ENCODE measurements at places on chromosomes 3 and 15.

DNA sequence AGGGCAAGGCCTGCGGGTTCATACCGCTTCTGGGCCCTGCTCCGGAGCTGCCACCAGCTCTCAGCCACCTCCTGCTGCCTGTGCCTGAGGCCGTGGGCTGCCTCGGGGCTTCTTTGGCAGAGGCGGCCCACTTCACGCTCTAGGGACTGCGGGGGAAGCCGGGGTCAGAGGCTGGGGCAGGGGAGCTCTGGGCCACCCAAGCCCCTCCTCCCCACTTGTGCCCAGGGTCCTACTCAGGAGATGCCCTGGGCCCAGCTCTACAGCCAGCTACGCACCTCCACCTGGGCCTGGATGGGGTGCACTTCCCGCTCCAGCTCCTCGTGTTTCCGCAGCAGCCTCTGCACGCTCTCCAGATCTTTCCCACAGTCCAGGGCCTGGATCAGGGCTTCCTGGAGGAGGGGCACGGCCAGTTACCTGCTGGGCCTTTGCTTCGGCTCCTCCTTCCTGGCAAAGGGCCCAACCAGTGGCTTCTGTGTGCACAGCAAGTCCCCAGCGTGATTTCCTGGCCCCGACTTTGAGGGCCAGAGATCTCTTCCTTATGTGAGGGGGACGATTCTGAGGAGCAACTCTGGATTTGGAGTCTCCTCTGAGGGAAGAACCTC is 24.0 kb downstream of the PLA2G4B start:
- no peak for DNase-seq

DNA sequence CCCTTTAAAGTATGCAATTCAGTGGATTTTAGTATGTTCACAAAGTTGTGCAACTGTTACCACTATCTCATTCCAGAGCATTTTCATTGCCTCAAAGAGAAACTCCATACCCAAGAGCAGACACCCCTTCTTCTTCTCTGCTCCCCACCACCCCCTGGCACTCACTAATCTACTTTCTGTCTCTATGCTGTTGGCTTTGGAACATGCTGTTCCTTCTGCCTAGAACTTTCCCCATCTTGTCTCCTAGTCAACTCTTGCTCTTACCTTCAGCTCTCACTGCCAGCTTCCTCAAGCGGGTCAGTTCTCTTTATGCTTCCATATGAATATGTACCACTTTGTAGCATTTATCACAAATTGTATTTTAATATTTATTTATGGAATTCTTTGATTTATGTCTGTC is 50.1 kb downstream of the TYRO3 start:
- DNase-seq: no peak

GRCh38 chr15:60219866-60220265 is 177.9 kb downstream of the ANXA2 start:
- no peak for DNase-seq

- no peak for DNase-seq
Measured at GRCh38 chr15:56757875-56758274, 24.6 kb upstream of the ZNF280D start.

DNA sequence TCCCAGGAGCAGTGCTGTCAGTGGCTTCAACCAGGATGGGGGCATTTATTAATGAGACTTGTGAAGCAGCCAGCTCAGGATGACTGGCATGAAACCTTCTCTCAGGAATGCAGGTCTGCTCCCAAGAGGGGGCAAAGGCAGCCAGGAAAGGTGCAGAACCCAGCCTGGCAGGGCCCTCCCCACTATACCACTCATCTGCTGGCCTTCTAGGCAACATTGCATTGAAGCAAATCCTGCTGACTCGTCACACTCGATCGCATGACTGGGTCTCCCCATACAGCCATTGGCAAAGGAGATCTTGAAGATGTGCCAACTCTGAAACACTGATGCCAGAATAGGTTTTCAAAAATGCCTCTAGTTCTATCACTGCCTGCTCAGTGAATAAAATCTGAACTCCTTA is 65.7 kb upstream of the CMTM7 start:
- DNase-seq: peak; percentile 39

GRCh38 chr3:121493431-121493830 is 52.4 kb downstream of the POLQ start:
- no peak for DNase-seq

- no peak for DNase-seq
Measured at GRCh38 chr3:49255718-49256511, 21.1 kb downstream of the C3orf62 start.

- no peak for DNase-seq
Measured at GRCh38 chr15:80242132-80242769, 9.8 kb downstream of the CTXND1 start.

GRCh38 chr15:86905625-86906256 is 826.1 kb downstream of the AGBL1 start:
- no peak for DNase-seq

DNA sequence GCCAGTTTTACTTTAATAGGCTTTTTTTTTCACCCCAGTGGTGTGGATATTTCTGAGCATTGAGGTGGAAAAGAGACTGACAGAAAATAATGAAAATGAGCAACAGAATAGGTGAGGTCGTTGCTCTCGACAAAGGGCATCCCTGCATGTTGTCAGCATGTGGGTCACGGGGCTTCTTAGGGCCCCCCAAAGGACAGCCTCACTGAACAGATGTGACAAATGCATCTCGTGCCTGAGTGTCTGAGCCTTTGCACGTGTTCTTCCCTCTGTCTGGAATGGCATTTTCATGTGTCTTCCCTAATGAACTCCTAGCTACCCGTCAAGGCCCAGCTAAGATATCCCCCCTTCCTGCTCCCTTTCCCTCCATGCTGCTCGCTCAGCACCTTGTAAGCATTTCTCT is 31.8 kb downstream of the FAH start:
- DNase-seq: no peak

- no peak for DNase-seq
Measured at GRCh38 chr3:195184716-195185421, 86.1 kb downstream of the XXYLT1 start.

GRCh38 chr3:64290864-64291263 is 65.6 kb upstream of the PRICKLE2 start:
- DNase-seq: no peak

- no peak for DNase-seq
Measured at GRCh38 chr15:83794209-83794608, 140.3 kb downstream of the ADAMTSL3 start.

DNA sequence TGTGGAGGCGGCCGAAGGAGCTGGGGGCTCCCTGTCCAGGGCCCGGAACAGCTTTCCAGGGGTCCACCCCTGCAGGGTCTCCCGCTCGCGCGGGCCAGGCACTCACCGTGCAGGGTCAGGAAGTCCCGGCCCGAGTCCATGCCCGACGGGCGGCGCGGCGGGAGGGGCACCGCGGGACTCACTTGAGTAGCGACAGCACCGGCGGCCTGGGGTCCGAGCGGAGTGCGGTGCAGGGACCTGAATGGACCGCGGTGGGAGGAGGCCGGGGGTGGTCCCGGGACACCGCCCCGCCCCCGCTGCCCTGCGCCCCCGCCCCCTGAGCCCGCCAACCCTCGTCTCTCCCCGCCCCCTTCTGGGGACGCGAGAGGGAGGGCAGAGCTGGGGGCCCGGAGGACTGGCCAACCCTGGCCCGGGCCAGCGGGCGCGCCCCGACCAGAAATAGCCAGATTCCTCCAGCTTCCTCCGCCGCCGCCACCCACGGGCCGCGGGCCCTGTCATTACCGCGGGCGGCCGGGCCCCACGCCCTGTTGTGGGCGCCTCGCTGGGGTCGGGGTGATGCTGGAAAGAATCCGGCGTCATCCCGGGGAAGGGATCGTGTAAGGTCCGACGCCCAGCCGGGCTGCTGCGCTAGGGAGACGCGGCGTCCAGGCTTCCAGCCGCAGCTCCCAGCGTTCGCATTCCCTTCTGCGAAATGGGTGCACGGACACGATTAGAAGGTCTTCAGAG is at the start of gene PLCD1:
Gene PLCD1 (minus strand): TSS at position 243 of the 726 bp plus-strand sequence. CDS start 103 bp downstream, at position 140.
- no peak for DNase-seq

GRCh38 chr15:59221511-59222505 is 15.2 kb downstream of the LDHAL6B start:
- DNase-seq: no peak

GRCh38 chr15:92989470-92989869 is 89.3 kb downstream of the CHD2 start:
- DNase-seq: no peak

DNA sequence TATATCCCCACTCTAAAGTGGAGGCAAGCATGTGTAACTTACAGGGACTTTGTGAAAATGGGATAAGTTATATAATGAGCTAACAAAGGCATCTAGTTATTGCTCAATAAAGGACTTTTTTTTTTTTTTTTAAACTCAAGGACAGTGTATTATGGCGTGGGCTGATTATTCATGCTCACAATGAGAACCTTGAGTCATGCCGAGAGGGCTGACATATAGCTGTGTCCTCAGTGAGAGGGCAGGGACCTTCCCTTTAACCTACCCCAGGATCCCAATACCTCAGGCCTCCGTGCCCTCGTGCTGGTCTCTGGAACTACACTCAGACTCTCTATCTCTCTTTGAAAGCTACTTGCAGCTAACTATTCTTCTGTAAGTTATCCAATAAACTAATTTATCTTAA is 319.9 kb upstream of the ICE2 start:
- DNase-seq: no peak

DNA sequence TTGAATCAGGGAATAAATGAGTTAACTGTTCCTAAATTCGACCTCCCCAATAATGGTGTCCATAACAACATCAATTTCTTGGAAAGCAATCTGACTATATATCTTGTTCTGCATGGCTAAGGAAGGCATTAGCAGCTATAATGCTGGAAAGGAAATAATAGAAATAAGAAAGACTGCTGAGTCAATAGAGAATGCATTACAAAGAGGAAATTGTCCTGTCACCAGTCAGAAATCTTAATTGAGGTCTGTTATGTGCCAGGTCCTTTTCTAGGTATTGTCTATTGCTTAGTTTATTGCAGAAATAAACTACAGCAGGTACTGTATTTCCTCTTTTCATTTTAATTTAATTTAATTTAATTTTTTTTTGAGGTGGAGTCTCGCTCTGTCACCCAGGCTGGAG is 5.9 kb upstream of the PPP1R2 start:
- DNase-seq: no peak

GRCh38 chr15:35522061-35522460 is 23.9 kb downstream of the DPH6 start:
- DNase-seq: no peak
